ENCODE measurements at places on chromosomes 1 and 21. TPM values are rescaled to one million over a fixed set of nuclear protein-coding genes. Genes with fewer than 3 reads are reported as not detected.

- no peak for DNase-seq
These were observed 153.5 kb downstream of the TGFBR3 start for GRCh38 chr1:91732291-91733107.

DNA sequence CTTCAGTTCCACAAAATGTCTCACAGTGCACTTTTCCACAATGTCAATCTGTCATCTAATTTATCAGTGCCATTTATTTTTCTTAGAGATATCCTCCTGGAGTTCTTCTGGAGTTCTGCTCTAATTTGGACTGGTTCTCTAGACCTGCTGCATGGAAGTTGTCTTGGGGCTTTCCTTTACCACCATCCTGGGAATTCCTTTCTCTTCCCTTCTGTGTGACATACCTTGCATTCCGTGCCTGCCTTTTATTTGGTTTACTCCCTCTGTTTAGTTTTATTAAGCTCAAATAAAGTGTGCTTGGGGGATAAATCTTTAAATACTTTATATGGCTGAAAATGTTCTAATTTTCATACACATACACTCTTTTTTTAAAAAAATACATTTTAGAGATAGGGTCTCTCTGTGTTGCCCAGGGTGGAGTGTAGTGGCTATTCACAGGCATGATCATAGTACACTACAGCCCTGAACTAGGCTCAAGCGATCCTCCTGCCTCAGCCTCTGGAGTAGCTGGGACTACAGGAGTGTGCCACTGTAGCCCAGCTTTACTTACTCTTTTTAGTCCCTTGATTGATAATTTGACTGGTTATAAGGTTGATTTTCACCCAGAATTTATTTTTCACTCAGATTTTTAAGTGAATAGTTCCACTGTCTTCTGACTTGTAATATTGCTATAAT, 14.4 kb downstream of the MTF2 start:
- no peak for DNase-seq

Gene CFAP141
- polyA plus RNA-seq = not detected

GRCh38 chr1:29682919-29683295, 446.6 kb downstream of the PTPRU start:
- no peak for DNase-seq

GRCh38 chr1:214473387-214473786, 78.0 kb downstream of the PTPN14 start:
- DNase-seq = no peak

Gene HRNR
- polyA plus RNA-seq = 0.79 TPM

- DNase-seq = no peak
These were observed 199.6 kb upstream of the LMO4 start for GRCh38 chr1:87129038-87129437.

Data from left renal cortex interstitium (tissue), 4 donors.